Smooth muscle cell of bladder (primary cell): ENCODE measurements at places on chromosomes 1 and 21. TPM values are rescaled to one million over a fixed set of nuclear protein-coding genes. Genes with fewer than 3 reads are reported as not detected.

Gene ITLN1
- not detected in 2 replicates for total RNA-seq

Gene RAP1GAP
- total RNA-seq = under 0.01 and 0.18 TPM in 2 replicates

Gene LCE1E
- total RNA-seq = not detected in 2 replicates

Gene SLC2A1
- total RNA-seq = 36.3 and 133 TPM in 2 replicates

Gene CTSK
- total RNA-seq = 89.3 and 116 TPM in 2 replicates

Gene OSBPL9
- total RNA-seq = 63.7 and 64.3 TPM in 2 replicates
